Type B pancreatic cell (in vitro differentiated cells): ENCODE measurements at places on chromosomes 11 and 22. TPM values are rescaled to one million over a fixed set of nuclear protein-coding genes. Genes with fewer than 3 reads are reported as not detected.

POU2AF3 gene
- total RNA-seq: 2.6 and 2.9 TPM in 2 replicates

KCNJ1 gene
- 0.27 TPM in 1 of 2 replicates, not detected in the other for total RNA-seq

OR5T3 gene
- total RNA-seq: not detected in 2 replicates

SAA4 gene
- total RNA-seq: not detected in 2 replicates

SHISA8 gene
- total RNA-seq: 0.22 and 0.45 TPM in 2 replicates

CCDC90B gene
- 33.5 and 38.0 TPM in 2 replicates for total RNA-seq

GRM5 gene
- 0.17 and 0.38 TPM in 2 replicates for total RNA-seq

BEST1 gene
- total RNA-seq: 0.14 and 0.31 TPM in 2 replicates

PGA5 gene
- 0.62 and 2.9 TPM in 2 replicates for total RNA-seq

CDON gene
- total RNA-seq: 23.5 and 157 TPM in 2 replicates

SLC7A4 gene
- 3.3 and 6.7 TPM in 2 replicates for total RNA-seq

MS4A1 gene
- not detected in 2 replicates for total RNA-seq

ZFTA gene
- 21.1 and 41.7 TPM in 2 replicates for total RNA-seq

LMNTD2 gene
- total RNA-seq: 6.7 and 7.2 TPM in 2 replicates

LPXN gene
- 4.5 and 4.7 TPM in 2 replicates for total RNA-seq

TTC36 gene
- total RNA-seq: 1.6 and 1.8 TPM in 2 replicates

APOL6 gene
- 9.0 and 13.4 TPM in 2 replicates for total RNA-seq

GAB4 gene
- total RNA-seq: not detected in 2 replicates

SLC22A25 gene
- 0.17 TPM in 1 of 2 replicates, not detected in the other for total RNA-seq

PLAAT2 gene
- total RNA-seq: 6.0 and 7.8 TPM in 2 replicates

EHF gene
- total RNA-seq: 31.5 and 44.8 TPM in 2 replicates

ZW10 gene
- total RNA-seq: 19.9 and 21.9 TPM in 2 replicates

PI4KA gene
- total RNA-seq: 119 and 120 TPM in 2 replicates

CCDC116 gene
- 0.21 and 0.87 TPM in 2 replicates for total RNA-seq

DSCAML1 gene
- 5.8 and 9.8 TPM in 2 replicates for total RNA-seq

NFRKB gene
- total RNA-seq: 37.9 and 49.0 TPM in 2 replicates

ADAMTS15 gene
- 2.3 and 22.0 TPM in 2 replicates for total RNA-seq

NTM gene
- 10.6 and 19.2 TPM in 2 replicates for total RNA-seq

MYOD1 gene
- total RNA-seq: 3.6 TPM in 1 of 2 replicates, not detected in the other

TRIM29 gene
- total RNA-seq: 56.7 and 207 TPM in 2 replicates

KRTAP5-11 gene
- not detected in 2 replicates for total RNA-seq

DTX4 gene
- total RNA-seq: 55.3 and 79.2 TPM in 2 replicates

ANO3 gene
- total RNA-seq: 0.29 and 1.0 TPM in 2 replicates
